ENCODE measurements at places on chromosomes 4 and X.

DNA sequence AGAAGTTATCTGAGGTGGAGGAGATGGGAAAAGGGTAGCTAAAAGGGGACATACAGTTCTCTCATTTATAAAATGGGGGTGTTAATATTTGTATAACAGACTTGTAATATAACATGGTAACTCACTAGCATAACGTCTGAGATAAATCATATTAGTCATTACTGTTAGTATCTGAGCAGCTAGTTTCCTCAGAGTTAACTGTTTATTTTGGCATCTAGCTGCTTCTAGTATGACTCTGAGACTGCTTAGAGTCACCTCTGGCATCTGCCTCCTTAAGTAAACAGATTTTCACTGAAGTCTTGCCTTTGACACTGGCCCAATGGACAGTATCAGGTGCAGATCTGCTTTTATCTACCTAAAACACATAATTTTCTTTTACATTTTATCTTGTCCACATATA, 58.1 kb downstream of the SLC30A9 start:
- DNase-seq = peak; percentile 56

GRCh38 chr4:179182741-179183140, 1740.5 kb upstream of the AGA start:
- no peak for DNase-seq

- DNase-seq = no peak
These were observed 42.9 kb downstream of the DCTD start for GRCh38 chr4:182874304-182874751.

DNA sequence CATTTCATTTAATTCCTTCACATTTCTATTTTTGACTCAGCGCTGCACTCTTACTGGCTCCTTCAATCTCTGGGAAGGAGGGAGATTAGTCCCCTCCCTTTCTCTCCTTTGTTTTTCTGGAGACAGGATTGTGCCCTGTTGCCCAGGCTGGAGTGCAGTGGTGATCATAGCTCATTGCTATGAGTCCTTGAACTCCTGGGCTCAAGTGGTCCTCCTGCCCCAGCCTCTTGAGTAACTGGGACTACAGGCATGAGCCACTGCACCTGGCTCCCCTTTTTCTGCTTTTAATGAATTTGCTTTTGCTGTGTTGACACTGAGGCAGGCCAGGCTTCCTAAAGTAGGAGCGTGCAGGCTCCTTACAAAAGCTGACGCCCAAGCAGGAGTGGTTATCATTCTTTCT, 10.5 kb downstream of the TBC1D14 start:
- DNase-seq = no peak

DNA sequence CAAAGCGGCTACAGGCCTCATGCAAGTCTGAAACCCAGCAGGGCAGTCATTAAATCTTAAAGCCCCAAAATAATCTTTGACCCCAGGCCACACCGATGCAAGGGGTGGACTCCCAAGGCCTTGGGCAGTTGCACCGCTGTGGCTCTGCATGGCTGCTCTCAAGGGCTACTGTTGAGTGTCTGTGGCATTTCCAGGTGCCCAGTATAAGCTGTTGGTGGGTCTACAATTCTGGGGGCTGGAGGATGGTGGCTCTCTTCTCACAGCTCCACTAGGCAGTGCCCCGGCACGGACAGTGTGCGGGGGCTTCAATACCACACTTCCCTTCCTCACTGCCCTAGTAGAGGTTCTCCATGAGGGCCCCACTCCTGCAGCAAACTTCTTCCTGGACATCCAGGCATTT, 60.1 kb downstream of the NWD2 start:
- no peak for DNase-seq

Measured in fibroblast of skin of right biceps (primary cell).